T-helper 9 cell (primary cell): ENCODE measurements at places on chromosomes 4 and X.

DNA sequence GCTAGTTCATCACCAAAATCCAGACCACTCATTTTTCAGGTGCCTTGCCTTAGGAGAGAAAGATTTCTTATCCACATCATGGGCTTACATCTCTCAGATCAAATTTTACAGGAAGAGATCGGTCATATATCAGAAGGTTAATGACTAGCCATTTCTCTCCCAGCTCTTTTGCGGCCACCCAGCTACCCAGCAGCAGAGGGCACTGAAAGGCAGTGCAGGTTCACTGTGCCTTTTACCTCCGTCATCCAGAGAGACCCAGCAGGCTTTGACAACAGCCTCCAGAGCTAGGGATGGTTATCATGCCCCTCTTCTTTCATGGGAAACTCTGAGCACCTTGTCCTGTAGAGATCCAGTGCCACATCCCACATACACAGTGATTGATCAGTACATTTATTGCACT is 384.8 kb downstream of the AFF2 start:
- DNase-seq, result no peak

DNA sequence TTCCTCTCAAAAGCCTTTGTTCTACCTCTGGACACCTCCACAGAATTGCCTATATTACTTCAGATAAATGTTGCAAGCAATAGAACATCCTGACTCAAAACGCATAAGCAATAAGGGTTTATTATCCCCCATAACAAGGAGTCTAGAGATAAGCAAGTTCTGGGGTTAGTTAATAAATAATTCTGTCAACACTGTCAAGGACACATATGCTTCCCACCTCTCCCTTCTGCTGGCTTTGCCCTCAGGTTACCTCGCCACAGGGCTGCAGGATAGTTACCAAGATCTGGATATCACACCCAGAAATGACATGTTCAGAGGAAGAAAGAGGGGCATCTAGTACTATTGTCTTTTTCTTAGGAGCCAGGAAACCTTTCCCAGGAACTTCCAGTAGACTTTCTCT is 14.0 kb upstream of the DUSP21 start:
- DNase-seq, result no peak

- DNase-seq, result no peak
Observed at GRCh38 chr4:9704551-9705332, 76.7 kb upstream of the DRD5 start.

DNA sequence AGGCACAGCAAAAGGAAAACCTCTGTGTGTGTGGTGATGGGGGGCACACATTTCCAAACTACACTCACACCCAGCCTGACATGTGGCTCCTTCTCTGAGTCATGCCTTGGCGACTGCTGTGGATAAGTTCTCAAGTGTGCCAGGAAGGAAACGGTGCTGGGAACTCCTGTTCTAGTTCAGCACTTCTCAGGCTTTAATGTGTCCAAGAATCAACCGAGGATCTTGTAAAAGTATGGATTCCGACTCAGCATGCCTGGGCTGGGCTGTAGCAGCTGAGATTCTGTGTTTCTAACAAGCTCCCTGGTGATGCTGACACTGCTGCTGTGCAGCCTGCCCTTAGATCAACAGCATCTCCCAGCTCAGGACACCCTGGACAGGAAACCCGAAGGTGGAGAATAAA is 20.2 kb downstream of the CLNK start:
- no peak for DNase-seq

- DNase-seq, result no peak
Observed at GRCh38 chr4:148258535-148258934, 183.7 kb downstream of the NR3C2 start.

GRCh38 chrX:133403984-133404383 is 11.3 kb downstream of the GPC4 start:
- DNase-seq, result no peak

- DNase-seq, result no peak
Observed at GRCh38 chr4:114649908-114650307, 51.3 kb downstream of the UGT8 start.

DNA sequence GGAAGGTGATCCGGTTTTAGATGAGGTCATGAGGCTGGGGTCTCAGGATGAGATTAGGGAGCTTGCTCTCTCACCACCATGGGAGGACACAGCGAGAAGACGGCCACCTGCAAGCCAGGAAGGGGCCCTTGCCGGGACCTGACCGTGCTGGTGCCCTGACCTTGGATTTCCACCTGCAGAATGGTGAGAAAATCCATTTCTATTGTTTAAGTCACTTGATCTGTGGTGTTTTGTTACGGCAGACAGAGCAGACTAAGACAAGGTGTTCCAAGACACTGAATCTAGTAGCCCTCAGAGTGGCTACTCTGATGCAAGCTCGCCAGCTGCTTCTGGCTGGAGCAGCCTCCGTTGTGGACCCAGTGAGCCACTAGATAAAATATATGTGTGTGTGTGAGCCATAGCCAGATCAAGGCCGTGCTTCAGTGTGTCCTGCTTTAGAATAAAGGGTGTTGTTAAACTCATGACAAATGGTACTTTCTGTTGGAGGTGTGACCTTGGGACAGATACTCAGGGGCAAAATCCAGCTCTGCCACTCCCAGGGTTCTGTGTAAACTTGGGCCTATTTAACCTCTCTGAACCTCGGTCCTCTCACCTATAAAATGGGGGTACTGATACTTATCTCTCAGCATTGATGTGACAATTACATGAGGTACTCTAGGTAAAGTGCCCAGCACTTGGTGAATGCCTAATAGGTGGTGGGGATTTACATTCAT is 67.9 kb upstream of the STX18 start:
- no peak for DNase-seq
